ENCODE measurements at places on chromosomes 6 and 20. TPM values are rescaled to one million over a fixed set of nuclear protein-coding genes. Genes with fewer than 3 reads are reported as not detected.

RSPH4A gene
- 1.3 TPM for total RNA-seq

HLA-DRB1 gene
- total RNA-seq: 166 TPM

OVOL2 gene
- not detected for total RNA-seq

PLA2G7 gene
- total RNA-seq: 5.1 TPM

MLN gene
- not detected for total RNA-seq

SLC35D3 gene
- 0.52 TPM for total RNA-seq

BTN1A1 gene
- total RNA-seq: not detected

GPX5 gene
- not detected for total RNA-seq

SLC17A4 gene
- not detected for total RNA-seq

GPR63 gene
- total RNA-seq: 0.10 TPM

RUNX2 gene
- total RNA-seq: 10.4 TPM

TREML1 gene
- total RNA-seq: 41.7 TPM

SIRPB2 gene
- 8.8 TPM for total RNA-seq

CENPW gene
- total RNA-seq: not detected

SSTR4 gene
- not detected for total RNA-seq

OR14J1 gene
- total RNA-seq: under 0.01 TPM

SALL4 gene
- total RNA-seq: not detected

ASIP gene
- total RNA-seq: 1.3 TPM

SPATA25 gene
- 0.52 TPM for total RNA-seq

TRIM31 gene
- 0.10 TPM for total RNA-seq

CTAGE9 gene
- total RNA-seq: not detected

STX7 gene
- total RNA-seq: 19.3 TPM

CCN5 gene
- total RNA-seq: not detected

POPDC3 gene
- not detected for total RNA-seq

MROH8 gene
- 1.8 TPM for total RNA-seq

ANKS1A gene
- 4.8 TPM for total RNA-seq

TMEM217 gene
- total RNA-seq: 1.6 TPM

DEFB132 gene
- total RNA-seq: not detected

RIPPLY2 gene
- under 0.01 TPM for total RNA-seq

SMOC2 gene
- not detected for total RNA-seq

RGS19 gene
- 33.6 TPM for total RNA-seq

PI3 gene
- not detected for total RNA-seq

SLC17A3 gene
- total RNA-seq: 0.31 TPM

OR2B6 gene
- not detected for total RNA-seq

SRPK1 gene
- 70.7 TPM for total RNA-seq

SNAP25 gene
- total RNA-seq: not detected

HLA-DRB5 gene
- total RNA-seq: 8.5 TPM

VGLL2 gene
- total RNA-seq: 0.10 TPM

JPH2 gene
- not detected for total RNA-seq

Measured in mononuclear cell (primary cell).